ENCODE measurements at places on chromosomes 7 and 10. TPM values are rescaled to one million over a fixed set of nuclear protein-coding genes. Genes with fewer than 3 reads are reported as not detected.

The PHTF2 gene
- total RNA-seq = 8.6 TPM

The CLRN3 gene
- total RNA-seq = 119 TPM

The OPALIN gene
- not detected for total RNA-seq

The ARMC3 gene
- total RNA-seq = not detected

The LRRN3 gene
- not detected for total RNA-seq

The REPIN1 gene
- 209 TPM for total RNA-seq

- H3K27me3 ChIP-seq = no peaks in the 10 kb centered on the region
- H3K27ac ChIP-seq = no peak overlapping the region
- H3K4me3 ChIP-seq = no peak overlapping the region
- H3K4me1 ChIP-seq = no peaks in the 10 kb centered on the region
- H3K36me3 ChIP-seq = no peaks in the 10 kb centered on the region
- no peak for DNase-seq
Observed at GRCh38 chr7:141232286-141233051, 158.6 kb downstream of the TMEM178B start.

DNA sequence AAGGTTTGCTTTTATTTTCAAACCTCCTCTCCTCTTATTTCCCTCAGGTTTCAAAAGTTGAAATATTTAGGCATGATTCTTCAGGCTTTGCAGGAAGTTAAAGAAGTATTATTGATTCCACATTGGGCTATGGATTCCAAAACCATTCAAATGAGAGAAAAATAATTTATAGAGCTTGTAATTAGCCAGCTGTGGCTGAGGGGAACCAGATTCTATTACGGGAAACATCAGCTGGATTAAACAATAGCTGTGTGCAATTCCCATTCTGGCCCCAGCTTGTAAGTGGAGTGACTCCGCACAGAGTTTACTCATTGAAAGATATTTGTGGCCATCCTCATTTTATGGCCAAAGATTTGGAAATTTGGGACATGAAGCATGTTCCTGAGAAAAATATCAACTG is 77.0 kb upstream of the PHYHIPL start:
- no peak overlapping the region for H3K27ac ChIP-seq
- H3K4me3 ChIP-seq = no peak overlapping the region
- H3K36me3 ChIP-seq = no peaks in the 10 kb centered on the region

- H3K4me1 ChIP-seq = no peaks in the 10 kb centered on the region
- DNase-seq = no peak
- H3K27me3 ChIP-seq = no peaks in the 10 kb centered on the region
- H3K4me3 ChIP-seq = no peak overlapping the region
- H3K27ac ChIP-seq = no peak overlapping the region
Observed at GRCh38 chr10:118816471-118817168, 61.9 kb upstream of the CACUL1 start.

DNA sequence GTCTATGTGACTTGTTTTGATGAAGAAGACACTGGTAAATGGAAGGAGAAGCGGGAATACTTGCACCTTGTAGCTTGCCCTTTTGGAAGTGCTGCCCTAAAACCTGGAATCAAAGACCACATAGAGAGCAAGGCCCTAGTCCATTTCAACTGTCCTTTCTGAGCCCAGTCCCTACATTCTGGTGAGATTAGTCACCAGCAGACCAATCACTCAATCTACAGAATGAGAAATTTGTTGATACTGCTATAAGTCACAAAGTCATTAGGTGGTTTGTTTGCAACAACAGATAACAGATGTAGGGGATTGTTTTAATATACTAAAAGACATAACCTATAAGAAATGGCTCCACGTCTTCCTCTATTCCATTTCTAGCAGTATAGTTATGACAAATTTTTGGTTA is 33.6 kb downstream of the WASL start:
- H3K4me1 ChIP-seq = no peaks in the 10 kb centered on the region
- no peak for DNase-seq
- no peak overlapping the region for H3K4me3 ChIP-seq
- H3K27ac ChIP-seq = no peak overlapping the region
- no peaks in the 10 kb centered on the region for H3K27me3 ChIP-seq

GRCh38 chr10:33336582-33337325 is 2.3 kb upstream of the NRP1 start:
- no peaks in the 10 kb centered on the region for H3K4me1 ChIP-seq
- peak; percentile 46 for DNase-seq
- no peaks in the 10 kb centered on the region for H3K36me3 ChIP-seq
- peak overlapping the region; percentile 78 for H3K4me3 ChIP-seq
- H3K27ac ChIP-seq = peak overlapping the region; percentile 86
- H3K27me3 ChIP-seq = no peaks in the 10 kb centered on the region

DNA sequence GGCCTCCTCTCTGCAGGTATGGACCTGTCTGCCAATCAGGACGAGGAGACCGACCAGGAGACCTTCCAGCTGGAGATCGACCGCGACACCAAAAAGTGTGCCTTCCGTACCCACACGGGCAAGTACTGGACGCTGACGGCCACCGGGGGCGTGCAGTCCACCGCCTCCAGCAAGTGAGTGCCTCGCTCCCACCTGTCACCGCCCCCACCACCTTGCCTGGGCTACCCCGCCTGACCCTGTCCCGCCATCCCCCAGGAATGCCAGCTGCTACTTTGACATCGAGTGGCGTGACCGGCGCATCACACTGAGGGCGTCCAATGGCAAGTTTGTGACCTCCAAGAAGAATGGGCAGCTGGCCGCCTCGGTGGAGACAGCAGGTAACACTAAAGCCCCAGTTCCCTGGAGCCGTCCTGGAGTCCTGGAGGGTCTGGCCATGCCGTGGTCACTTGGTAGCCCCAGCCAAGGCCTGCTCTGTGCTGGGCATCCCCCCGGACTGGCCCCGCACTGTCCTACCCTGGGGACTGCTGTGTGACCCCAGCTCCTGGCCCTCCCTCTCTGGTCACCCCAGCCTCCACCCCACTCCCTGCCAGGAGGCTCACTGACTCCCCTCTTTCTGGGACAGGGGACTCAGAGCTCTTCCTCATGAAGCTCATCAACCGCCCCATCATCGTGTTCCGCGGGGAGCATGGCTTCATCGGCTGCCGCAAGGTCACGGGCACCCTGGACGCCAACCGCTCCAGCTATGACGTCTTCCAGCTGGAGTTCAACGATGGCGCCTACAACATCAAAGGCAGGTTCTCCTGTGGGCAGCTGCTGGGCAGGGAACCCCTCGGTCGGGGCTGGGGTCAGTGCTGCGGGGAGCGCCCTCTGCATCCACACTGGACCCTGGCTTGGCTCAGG is 178.0 kb downstream of the RNF216 start:
- no peak for DNase-seq
- H3K4me1 ChIP-seq = peaks cover under 1% of the 10 kb centered on the region
- no peak overlapping the region for H3K27ac ChIP-seq
- peaks cover 5% of the 10 kb centered on the region for H3K36me3 ChIP-seq
- no peaks in the 10 kb centered on the region for H3K27me3 ChIP-seq
